Endothelial cell (in vitro differentiated cells): ENCODE measurements at places on chromosomes 16 and 17. TPM values are rescaled to one million over a fixed set of nuclear protein-coding genes. Genes with fewer than 3 reads are reported as not detected.

Gene CNGB1
- not detected for total RNA-seq

Gene NAA60
- total RNA-seq, result 75.5 TPM

Gene ETV4
- 37.1 TPM for total RNA-seq

Gene ABCC6
- total RNA-seq, result 0.36 TPM

Gene ZBTB4
- total RNA-seq, result 21.5 TPM

Gene HSD17B2
- total RNA-seq, result not detected

Gene KRTAP9-4
- not detected for total RNA-seq

Gene CDH11
- 42.6 TPM for total RNA-seq

Gene CDRT15L2
- not detected for total RNA-seq

Gene TUBG1
- total RNA-seq, result 54.5 TPM

Gene PARD6A
- 1.2 TPM for total RNA-seq

Gene SLC38A8
- not detected for total RNA-seq

Gene WFDC1
- total RNA-seq, result not detected

Gene FNDC8
- total RNA-seq, result not detected

Gene MEFV
- not detected for total RNA-seq

Gene CSHL1
- total RNA-seq, result not detected

Gene DOK4
- total RNA-seq, result 69.4 TPM

Gene NDEL1
- 82.4 TPM for total RNA-seq

Gene CHRNE
- total RNA-seq, result 1.2 TPM

Gene FGF11
- total RNA-seq, result 19.7 TPM

Gene FOXC2
- total RNA-seq, result 16.3 TPM

Gene MFAP4
- 0.67 TPM for total RNA-seq

Gene CHMP6
- total RNA-seq, result 34.3 TPM

Gene TNFSF13
- total RNA-seq, result 5.6 TPM

Gene DNAH3
- total RNA-seq, result 0.05 TPM
